ENCODE measurements at places on chromosomes 2 and 18.

DNA sequence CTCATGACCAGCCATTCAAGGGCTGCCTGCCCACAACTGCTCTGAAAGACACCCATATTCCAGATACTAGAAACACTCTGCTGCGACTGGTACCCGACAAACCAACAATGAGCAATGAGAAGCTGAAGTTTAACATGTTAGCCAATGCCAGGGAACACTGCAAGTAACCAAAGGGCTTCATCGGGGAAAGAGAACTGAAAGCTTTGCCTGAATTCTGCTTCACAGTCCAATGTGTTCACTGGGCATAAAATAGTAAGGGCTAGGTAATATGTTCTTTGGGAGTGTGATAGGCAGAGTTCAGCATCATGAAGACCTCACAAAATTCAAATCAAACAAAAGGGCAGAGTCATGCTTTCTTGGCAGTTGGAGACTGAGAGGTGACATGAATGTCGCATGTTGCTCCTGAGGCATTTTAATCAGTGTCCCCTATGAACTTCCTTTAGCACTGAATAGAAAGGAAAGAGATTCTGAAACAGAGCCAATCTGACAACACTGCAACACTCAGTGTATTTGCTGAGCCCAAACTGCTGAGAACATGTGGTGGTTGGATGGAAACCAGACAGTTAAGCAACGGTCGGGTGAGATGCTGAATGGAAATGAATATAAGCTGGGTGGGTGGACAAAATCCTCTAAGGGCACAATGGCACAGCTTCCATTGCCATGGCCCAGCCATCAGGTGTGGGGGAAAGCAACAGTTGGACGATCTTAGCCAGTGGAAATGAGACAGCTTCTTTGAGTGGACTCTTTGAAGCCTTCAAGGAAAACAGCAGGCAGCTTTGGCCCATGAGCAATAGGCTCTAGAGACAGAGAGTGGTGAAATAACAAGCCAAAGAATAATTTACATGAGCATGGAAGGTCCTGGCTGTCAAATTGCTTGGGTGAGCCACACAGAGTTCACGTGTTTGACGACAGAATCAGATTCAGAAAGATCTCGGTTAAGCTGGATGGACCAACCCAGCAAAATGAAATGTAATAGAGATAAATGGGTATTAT is 277.5 kb downstream of the AFF3 start:
- no peak for DNase-seq

- no peak for DNase-seq
Measured at GRCh38 chr2:99035920-99036319, 99.9 kb upstream of the CRACDL start.

DNA sequence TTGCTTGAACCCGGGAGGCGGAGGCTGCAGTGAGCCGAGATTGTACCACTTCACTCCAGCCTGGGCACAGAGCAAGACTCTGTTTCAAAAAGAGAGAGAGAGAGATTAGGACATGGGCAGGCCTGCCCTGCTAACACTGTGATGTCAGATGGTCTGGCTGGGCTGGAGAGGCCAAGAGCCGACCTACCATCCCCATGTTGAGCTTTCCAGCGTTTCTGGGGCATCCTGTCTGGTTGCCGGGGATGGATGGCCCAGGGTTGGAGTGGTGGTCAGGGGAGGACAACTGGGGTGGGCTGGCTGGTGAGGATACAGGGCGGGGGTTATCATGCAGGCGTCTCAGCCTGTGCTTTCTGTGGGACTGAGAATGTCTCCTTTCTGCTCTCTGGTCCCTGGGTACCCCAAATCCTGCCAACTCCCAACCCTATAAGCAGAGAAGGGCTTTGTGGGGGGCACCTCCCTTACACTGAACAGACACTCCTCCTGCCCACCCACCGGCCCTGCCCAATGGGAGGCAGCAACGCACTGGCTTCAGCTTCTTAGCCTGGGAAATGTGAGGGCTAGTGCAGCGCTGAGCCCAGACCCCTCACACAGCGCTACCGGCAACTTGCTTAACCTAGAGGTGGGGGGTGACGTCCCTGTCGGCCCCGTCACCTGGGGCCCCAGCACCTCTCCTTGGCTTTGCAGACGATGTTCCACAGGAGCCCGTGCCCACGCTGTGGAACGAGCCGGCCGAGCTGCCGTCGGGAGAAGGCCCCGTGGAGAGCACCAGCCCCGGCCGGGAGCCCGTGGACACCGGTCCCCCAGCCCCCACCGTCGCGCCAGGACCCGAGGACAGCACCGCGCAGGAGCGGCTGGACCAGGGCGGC is 5.4 kb downstream of the SNORC start:
- no peak for DNase-seq

DNA sequence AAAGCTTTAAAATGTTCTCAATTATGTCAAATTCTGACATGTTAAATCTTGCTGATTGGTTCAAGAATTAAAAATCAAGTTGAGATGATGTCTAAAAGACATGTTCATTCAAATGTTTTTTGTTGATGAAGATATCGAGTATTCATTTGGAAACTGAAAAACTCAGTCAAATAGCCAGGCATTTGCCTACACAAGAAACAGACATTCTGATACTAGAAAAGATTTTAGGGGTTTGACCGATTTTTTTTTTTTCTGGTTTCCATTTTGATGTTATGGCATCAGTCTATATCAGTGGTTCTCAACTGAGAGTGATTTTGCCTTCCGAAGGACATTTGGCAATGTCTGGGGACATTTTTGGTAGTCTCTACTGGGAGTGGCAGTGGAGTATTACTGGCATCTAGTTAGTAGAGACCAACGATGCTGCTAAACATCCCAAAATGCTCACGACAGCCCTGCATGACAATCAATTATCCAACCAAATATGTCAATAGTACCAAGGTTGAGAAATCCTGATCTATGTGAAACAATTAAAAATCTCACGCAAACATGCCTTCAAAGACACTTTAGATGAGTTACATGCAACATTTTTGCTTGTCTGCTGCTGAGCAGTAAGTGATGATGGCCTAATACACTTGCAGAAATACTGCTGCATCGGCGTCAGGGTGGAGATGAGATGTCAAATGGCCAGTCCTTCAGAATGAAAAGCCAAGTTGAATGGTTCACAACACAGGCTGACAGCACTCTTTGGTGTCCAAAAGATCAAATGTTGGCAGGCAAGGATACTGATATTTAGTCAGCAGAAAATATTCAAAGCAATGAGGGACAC is 12.5 kb downstream of the RASGRP3 start:
- peak; percentile 45 for DNase-seq

- no peak for DNase-seq
Measured at GRCh38 chr2:238163481-238164198, 4.9 kb downstream of the ERFE start.

Measured in GM10248 (cell line).